Cardiac muscle cell (in vitro differentiated cells and primary cell): ENCODE measurements at places on chromosomes 7 and 10.

DNA sequence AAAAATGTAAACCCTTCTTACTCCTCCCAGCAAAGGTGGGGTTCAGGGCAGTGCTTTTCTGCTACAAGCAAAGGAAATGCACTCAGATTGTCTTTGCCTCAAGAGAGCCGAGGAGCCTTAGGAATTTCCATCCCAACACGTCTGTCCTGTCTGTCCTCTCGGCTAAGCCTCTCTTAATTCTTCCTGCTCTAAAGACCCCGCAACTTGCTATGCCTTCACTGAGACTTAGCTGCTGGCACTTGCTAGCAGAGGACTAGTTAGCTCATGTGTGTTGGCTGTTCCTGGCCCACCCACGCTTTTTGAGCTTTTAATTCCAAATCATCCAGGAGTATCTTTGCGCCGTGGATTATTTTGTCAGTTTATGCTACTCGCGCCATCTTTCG, 481 bp upstream of the NPM3 start:
- peak; percentile 24 for DNase-seq

- DNase-seq = peak; percentile 66
These were observed 6.8 kb downstream of the LMBR1 start for GRCh38 chr7:156886020-156886795.

- peak; percentile 49 for DNase-seq
These were observed 31.5 kb downstream of the TMEM248 start for GRCh38 chr7:66952343-66953043.

- DNase-seq = peak; percentile 69
These were observed at the start of gene HTR7 for GRCh38 chr10:90857635-90858460. TSS of gene HTR7 (minus strand) at chr10:90858039. CDS start at chr10:90857671, 368 bp downstream.

- no peak for DNase-seq
These were observed 103.2 kb downstream of the NRBF2 start for GRCh38 chr10:63236113-63236935.

GRCh38 chr10:72375173-72375572, 20.5 kb upstream of the DNAJB12 start:
- DNase-seq = peak; percentile 37

DNA sequence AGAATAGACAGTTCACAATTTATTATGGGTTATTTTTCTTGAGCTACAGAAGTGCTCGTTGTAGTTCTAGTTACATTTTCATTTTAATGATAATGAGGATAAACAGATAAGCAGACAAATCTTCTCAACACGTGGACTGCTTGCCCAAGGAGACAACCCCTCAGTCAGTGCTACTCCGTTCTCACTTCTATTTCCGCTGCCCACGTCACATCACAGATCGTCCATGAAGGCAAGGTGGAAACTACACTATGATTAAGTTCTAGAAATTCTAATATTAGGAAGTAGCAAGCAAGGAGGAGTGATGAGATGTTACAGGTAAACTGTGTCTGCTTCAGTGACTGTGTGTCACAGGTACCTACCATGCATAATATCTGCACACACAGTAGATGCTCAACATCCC, 210.5 kb downstream of the CHCHD3 start:
- no peak for DNase-seq

DNA sequence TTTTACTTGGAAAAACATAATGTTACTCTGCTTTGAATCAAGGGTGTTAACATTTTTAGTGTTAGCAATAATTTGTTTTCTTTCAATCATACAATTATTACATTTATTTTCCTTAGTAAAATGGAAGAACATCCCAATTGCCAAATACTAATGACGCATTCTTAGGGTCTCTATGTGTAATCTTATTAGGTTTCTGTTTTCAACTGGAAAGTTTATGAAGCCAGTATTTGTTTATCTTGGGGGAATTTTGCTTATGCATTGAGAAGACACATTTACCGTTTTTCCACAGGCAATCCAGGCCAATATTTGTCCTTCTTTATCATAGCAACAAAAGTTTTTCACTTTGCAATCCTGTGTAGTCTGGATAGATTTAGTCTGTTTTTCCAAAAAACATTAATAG, 134.5 kb downstream of the CPED1 start:
- no peak for DNase-seq

- DNase-seq = peak; percentile 47
These were observed 23.2 kb downstream of the ELN start for GRCh38 chr7:74051193-74051592.

GRCh38 chr10:7797582-7797981, 9.6 kb downstream of the ATP5F1C start:
- peak; percentile 92 for DNase-seq

- DNase-seq = no peak
These were observed 123.6 kb downstream of the LYZL1 start for GRCh38 chr10:29412485-29412884.

DNA sequence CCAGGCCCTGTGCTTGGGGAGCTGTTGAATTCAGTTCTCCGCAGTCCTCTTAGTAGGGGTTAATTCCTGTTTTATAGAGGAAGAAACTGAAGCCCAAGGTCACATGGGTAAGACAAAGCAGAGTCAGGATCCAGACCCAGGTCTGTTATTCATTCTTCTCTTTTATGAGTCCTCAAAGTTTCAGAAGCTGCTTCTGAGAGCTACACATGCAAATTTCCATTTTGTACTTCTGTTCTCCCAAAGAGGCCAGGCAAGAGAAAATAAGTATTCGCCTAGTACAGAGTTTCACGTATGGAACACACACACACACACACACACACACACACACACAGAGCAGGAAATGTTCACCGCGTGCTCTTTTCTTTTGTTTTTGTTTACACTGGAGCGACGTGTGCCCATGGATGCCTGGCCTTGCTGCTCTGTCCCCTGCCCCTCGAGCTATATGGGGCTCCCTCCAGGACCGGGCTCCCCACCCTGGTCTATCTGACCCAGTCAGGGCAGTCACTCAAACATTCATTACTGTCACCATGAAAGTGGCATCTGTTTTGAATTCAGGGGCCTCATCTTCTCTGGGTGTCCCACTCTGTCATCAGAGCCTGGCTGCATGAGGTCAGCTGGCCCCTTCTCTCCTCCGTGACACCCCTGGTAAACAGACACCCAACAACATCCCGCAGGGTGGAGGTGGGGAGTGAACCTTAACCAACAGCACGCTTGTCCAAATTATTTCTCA, 84.4 kb downstream of the TNS3 start:
- no peak for DNase-seq

DNA sequence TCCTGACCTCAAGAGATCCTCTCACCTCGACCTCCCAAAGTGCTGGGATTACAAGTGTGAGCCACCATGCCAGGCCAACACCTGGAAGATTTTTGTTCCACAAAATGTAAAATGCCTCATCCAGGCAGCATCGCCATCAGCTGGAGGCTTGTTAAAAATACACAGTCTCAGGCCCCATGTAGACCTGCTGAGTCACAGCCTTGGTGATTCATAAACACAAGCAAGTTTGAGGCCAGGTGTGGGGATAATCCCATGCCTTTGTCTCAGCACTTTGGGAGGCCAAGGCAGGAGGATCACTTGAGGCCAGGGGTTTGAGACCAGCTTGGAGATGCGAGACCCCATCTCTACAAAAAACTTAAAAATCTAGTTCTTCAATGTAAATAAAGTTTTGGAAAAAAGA, 49.1 kb upstream of the FOXK1 start:
- no peak for DNase-seq

GRCh38 chr7:1590476-1590875, 20.6 kb upstream of the PSMG3 start:
- DNase-seq = no peak

- DNase-seq = no peak
These were observed 104.1 kb upstream of the KCNMA1 start for GRCh38 chr10:77741746-77742145.

- DNase-seq = no peak
These were observed 38.4 kb upstream of the IKZF1 start for GRCh38 chr7:50265968-50266634.

DNA sequence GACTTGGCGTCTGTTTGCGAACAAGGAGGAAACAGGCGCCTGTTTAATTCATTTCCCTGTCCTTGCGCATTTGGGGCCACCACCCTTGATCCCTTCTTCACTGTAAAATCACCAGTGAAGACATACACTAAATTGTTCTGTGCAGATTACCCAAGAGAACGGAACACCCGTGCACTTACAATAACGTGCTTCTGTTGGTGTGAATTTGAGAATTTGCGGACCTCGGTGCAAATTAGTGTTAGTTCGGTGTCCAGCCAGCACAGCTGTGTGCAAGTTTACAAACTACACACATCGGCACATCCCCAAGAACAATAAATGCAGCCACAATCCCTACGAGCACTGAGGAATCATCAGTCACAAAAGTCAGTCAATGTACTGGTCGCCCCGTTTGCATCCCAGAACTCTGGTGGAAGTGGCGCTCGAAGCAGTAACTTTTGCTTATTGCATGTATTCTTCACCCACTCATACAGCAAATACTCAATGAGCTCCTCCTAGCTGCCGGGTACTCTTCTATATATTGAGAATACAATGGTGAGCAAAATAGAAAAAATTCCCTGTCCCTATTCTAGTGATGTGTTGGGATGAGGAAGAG, 786 bp upstream of the CNOT4 start:
- no peak for DNase-seq

DNA sequence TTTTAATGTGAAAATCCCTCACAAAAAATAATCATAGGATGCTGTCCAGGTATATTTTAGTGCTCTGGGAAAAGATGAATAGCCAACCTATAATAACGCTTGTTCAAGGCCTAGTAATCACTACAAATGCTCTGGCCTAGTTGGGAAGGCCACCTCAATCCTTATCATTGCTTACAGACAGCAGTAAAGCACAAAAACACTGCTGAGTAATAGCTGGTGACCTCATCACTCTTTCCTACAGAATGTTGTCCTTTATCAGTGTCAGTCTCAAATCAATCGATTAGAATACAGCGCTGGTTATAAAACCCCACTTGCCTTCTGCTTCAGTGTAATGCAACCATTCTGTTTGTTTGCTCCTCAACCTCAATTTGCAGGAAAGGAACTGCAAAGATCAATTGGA, 72.6 kb upstream of the STEAP1 start:
- DNase-seq = no peak

DNA sequence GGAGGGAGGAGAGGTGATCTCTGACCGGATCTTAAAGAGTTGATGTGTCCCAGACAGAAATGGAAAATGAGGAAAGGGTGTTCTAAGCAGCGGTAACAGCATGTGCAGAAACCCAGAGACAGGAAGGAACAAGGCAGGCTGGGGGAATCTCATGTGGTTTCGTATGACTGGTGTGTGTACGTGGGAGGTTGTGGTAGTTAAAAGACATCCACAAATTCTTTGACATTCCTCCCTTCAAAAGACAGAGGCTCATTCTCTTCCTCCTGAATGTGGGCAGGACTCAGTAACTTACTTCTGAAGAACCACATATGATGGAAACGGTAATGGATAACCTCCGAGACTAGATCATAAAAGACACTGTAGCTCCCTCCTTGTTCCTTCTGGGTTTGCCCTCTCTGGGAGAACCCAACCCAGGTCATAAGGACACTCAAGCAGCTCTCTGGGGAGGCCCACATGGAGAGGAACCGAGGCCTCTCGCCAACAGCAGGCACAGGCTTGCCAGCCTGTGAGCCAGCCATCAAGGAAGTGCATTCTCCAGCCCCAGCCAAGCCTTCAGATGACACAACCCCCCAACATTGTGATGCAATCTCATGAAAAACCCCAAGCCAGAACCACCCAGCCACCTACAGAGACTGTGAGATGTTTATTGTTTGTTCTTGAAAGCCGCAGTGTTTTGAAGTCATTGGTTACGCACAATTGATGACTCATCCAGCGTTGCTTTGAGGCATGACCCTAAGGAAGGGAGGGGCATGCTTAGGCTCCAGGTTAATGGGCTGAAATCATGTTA, 116.0 kb downstream of the SLIT1 start:
- DNase-seq = no peak

- no peak for DNase-seq
These were observed 41.9 kb downstream of the HECTD2 start for GRCh38 chr10:91452063-91452462.

DNA sequence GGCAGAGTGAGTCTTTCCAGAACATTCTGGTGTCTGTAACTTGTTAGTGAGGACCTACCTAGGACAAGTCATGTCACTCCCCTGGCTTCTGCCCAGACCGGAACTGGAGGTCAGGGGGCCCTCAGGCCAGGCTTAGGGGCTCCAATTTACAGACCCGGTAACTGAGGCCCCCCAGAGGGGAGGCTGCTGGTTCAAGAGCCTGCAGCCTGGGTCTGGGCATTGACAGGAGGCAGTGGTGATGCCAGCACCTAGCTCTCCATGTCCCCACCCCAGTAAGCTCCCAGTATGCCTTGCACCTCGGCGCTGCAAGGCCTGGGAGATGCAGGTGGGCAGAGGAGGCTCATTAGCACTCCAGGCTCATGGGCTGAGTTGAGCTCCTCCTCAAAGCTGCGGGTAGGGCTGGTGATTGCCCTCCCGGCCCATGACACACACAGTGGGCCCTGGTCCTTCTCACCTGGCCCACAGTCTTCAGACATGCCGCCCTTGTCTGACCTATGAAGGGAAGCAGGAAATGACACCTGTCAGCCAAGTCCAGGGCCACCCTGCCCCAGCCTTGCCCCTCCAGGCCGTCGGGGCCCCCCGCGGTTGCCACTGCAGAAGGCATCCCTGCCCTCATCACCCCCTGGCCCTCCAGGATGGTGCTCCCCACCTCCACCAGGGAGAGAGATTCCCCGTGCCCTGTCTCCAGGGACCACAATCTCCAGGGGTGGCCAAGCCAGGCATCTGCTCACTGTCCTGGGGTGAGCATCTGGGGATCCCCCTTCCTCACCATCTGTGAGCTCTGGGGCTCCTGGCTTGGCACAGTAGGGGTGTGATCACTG, 88.3 kb upstream of the TMEM248 start:
- DNase-seq = no peak

- no peak for DNase-seq
These were observed 202.0 kb downstream of the STK31 start for GRCh38 chr7:23912065-23912464.

DNA sequence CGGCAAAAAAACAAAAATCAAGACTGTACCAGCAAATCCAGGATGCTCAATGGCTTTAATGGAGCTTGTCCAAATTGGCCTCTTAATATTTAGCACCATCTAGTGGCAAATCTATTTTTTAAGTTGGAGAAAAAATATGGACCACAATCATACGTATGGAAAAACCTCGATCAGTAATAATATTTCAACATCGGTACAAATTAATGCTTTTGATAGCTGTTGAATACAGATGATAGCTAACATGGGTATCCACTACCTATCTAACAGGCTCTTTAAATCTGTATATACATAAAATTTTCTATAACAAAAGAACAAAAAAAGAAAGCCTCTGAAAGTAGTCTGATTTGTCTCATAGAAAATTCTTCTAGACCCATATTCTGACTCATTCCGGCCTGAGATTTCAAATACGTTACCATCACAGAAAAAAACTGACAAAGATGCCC, 29.2 kb downstream of the COA1 start:
- DNase-seq = peak; percentile 79

DNA sequence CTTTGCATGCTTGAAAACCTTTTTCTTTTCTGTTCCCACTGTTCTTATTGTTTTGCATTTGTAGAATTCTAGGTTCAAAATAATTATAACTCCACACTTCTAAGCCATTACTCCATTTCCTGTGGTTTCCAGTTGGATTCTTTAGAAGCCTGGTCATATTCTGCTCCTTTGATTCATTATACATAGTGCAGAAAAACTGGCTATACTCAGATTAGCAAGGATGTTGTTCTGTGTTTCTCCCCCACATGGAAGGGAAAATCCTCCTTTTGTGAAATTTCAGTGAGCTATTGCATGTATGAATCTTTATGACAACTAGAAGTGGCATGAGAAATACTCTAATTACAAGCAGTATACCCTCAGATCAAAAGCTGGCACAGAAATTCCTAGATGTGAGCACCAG, 79.5 kb downstream of the SLC13A1 start:
- DNase-seq = peak; percentile 36
